NCI-H2081 (cell line): ENCODE measurements at places on chromosomes 7 and 10.

DNA sequence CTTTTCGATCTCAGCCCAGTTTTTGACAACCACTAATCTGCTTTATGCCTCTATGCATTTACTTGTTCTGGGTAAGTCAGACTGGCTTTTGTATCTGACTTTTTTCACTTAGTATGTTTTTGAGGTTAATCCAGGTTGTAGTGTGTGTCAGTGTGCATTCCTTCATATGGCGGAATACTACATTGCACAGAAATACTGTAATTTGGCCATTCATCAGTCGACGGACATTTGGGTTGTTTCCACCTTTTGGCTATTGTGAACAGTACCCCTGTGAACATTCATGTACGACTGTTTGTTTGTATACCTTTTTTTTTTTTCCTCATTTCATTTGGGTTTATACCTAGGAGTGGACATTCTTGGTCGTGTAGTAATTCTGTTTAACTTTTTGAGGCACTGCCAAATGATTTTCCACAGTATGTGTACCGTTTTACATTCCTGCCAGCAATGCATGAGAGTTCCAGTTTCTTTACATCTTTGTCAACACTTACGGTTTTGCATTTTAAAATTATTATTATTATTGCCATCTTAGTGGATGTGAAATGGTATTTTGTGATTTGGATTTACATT, 57.4 kb downstream of the MKLN1 start:
- no peak for DNase-seq

- peak; percentile 53 for DNase-seq
Measured at GRCh38 chr7:23105086-23105643, 420 bp upstream of the KLHL7 start.

DNA sequence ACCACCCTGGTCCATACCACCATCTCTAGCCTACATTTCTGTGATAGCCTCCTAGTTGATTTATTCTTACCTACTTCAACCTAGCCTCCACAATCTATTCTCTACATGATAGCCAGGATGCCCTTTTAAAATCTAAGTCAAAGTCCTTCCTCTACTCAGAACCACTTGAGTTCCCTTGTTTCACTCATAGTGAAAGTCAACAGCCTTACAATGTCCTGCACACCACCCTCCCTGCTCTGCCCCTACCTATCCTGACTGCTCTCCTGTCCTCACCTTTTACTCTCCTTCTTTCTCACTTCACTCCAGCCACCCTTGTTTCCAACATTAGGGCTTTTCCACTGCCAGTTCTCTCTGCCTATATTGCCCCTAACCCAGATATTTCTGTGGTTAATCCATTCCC, 146.7 kb downstream of the GRM3 start:
- no peak for DNase-seq

- no peak for DNase-seq
Measured at GRCh38 chr10:109996225-109996624, 11.6 kb upstream of the ADD3 start.

- DNase-seq: no peak
Measured at GRCh38 chr10:105679781-105680180, 1038.7 kb downstream of the SORCS3 start.

DNA sequence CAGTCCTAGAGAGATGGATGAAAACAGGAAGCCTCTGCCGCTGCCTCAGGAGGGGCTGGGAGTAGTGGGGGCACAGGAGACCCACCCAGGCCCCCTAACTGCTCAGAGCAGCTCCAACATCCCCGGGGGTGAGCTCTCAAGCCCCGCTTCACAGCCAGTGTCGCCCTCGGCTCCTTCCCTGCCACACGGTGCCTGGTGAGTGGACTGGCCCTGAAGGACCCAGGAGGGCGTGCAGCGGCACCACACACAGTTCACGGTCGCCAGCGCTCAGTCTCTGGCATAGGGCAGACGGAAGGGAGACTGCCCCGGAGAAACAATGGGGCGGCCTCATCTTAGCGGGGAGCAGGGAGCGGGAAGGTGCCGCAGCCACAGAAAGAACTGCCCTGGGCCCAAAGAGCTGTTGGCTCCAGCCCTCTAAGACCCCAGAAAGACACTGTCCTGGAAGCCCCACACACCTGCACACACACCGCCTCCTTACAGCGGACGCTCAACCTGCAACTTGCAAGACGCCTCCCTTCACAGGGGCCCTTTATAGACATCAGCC, 1.2 kb downstream of the CLDN15 start:
- no peak for DNase-seq

DNA sequence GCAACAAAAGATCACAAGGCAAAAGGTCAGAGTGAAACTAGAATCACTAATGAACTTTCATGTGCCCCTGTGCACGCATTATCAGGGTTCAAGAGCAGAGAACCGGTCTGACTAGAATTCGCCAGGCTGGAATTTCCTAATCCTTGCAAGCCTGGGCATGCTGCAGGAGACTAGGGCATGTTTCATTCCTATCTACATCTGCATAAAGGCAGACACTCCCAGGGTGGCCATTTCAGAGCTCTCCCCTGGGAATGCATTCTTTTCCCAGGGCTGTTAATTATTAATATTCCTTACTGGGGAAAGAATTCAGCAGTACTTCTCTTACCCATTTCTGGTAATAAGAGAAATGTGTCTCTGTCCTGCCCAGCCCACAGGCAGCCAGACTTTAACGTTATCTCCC, 90.5 kb downstream of the CDC14C start:
- no peak for DNase-seq

DNA sequence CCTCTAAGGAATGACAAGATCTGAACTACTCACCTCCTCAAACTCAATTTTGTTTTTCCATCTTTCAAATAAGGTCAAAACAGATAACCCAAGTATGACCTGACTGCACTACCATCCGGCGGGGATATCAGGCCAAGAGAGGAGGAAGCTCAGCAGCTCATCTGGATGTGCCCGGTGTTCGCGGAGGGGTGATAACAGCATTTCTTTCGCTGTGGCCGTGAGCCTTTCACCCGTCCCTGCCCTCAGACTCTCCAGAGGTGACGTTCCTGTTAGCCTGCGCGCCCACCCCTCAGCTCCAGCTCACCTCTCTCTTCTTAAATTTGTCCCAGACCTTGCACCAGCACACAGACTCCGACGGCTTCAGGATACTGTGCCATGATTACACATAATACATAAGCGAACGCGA, 526 bp downstream of the ZNF248 start:
- no peak for DNase-seq
